Hippocampal formation (tissue), 2 donors: ENCODE measurements at places on chromosomes 1 and 21.
A peak's percentile ranks its signal among the peaks of the same experiment; 100 is the strongest.

- peak; percentile 73 for DNase-seq
Measured at GRCh38 chr1:222814536-222815439, at the start of gene DISP1. Gene DISP1, plus strand, starts transcription at chr1:222815039. Its CDS starts 127,785 bp downstream, at chr1:222942824.

DNA sequence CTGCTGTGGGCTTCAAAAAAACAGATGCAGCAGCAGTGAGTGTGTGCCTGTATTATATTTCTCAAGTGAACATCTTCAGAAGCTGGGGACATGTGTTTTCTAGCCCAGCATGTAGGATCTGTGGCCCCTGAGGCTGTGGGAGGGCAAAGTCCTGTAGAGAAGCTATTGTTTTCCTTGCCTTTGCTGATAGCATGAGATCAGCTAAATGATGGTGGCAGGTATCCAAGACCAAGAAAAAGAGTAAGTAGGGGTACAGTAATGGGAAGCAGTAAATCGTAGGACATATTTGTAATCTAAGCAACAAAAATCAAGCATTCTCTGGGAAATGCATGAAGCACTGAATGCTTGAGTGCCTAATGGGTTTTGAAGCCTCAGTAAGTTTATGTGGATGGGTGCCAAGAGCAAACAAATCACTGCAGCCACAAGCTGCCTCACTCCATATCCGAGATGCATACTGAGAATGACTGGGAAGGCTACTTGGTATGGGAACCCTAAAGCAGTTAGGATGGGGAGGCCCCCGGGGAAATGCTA is 98.3 kb downstream of the CD58 start:
- DNase-seq = no peak

GRCh38 chr1:116489231-116489697 is 81.6 kb downstream of the CD58 start:
- peak; percentile 17 for DNase-seq

GRCh38 chr21:42614811-42615351 is 38.5 kb upstream of the PDE9A start:
- DNase-seq = no peak

DNA sequence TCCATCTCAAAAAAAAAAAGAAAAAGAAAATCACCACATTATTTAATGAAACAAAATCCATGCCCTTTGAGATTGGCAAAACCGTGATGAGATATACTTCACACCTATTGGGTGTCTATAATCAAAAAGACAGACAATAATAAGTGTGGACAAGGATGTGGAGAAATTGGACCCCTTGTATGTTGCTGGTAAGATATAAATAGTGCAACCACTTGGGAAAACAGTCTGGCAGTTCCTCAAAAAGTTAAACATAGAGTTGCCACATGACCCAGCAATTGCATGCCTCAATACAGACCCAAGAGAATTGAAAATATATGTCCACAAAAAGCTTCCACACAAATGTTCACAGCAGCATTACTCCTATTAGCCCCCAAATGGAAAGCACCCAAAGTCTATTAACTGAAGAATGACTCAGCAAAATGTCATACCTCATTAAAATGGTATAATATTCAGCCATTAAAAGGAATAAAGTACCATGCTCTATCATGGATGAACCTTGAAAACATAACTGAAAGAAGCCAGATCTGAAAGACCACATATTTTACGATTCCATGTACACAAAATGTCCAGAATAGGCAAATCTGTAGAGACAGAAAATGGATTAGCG is 24.3 kb downstream of the LMOD1 start:
- no peak for DNase-seq
